ENCODE measurements at places on chromosomes 13 and 19.

DNA sequence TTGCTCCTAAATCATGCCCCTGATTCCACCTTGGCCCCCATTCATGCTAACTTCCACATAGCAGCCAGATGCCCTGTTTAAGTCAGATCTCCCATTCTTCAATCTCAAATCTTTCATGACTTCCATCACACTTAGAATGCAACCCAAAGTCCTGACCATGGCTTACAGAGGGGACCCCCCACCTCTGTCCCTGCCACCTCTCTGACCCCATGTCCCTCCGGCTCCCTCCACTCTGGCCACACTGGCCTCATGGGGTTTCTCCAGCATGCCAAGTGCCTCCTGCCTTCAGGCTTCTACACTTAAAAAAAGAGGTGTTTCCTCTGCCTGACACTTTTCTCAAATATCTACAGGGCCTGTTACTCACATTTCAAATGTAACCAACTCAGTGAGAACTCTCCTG is 93.6 kb downstream of the C13orf42 start:
- DNase-seq = no peak

- DNase-seq = no peak
Measured at GRCh38 chr13:96533408-96533807, 443.5 kb downstream of the HS6ST3 start.

DNA sequence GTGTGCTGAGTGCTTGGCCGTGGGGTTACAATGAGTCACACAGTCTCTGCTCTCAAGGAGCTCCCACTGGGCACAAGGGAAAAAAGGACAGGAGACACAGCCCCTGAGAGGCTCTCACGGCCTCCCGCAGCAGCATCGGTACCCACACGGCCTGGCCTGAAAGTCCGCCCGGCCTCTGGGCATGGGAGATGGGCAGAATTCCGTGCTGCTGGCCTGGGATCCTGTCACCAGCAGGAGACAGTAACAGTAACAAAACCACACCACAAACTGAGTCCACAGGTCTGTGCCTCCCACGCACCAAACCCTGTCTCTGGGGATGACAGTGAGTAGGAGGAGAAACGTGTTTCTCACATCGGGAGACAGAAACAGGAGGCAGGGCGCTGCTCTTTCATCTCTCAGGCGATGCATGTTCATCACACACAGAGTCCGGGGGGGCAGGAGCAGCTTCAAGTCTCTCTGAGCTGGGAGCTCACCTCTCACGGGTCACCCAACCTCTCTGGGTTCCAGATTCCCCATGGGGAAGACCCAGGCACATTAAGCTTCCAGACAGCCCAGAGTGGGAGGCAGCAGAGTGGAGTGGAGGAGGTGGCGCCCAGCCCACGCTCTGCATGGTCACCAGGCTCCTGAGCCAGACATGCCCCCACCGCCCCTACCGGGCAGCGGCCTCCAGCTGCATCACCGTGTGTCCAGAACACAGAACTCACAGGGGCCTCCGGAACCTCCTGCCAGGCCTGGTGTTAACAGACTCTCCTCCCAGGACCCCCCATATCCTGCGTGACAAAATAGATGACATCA is 124.7 kb upstream of the VSTM2B start:
- peak; percentile 3 for DNase-seq

- DNase-seq = peak; percentile 47
Measured at GRCh38 chr19:35641515-35642151, at the start of gene ETV2. Gene ETV2 (plus strand): TSS chr19:35641745. CDS start chr19:35642461, 716 bp downstream.

DNA sequence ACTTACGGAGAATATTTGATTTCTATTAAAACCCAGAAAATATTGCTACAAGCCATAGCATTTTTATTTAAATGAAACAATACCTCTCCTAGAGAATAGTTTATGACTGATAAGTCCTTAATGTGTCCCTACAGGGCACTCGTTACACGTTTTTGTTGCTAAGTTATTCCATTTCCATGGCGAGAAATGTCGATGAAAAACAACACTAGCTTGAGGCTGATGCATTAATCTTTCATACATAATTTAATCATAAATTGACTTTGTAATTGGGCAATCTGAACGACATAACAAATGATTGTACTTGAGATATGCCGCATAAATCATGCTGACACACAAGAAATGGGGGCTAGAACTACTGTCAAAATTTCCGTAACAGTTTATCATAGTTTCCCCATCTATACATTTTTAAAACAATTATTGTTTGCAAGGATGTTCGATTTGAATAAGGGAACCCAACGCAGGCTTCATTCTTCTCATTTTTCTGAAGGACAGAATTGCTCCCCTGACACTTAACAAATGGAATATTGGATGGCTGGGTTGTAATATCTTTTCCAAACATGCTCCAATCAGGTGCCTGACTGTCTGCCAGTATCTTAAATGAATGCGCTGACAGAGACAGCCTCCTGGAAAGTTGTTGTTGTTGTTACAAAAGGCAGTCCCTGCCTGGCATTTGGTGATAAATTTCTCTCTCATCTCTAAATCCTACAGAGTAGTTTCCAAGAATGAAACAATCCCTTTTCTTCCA is 61.9 kb downstream of the FLT1 start:
- DNase-seq = no peak

DNA sequence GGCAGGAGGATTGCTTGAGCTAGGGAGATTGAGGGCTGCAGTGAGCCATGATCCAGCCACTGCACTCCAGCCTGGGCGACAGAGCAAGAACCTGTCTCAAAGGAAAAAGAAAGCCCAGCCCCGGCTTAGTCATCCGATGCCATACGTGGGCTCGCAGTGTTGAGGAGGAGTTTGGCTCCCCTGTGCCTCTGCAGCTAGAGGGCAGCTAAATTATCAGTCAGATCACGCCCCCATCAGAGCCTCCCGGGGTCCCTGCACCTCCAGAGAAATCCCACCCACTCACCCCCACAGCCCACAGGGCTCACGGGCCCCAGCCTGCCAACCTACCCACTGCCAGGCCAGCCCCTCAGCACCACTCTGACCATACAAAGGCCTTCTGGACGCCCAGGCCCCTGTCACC is 27.6 kb downstream of the MAU2 start:
- no peak for DNase-seq

DNA sequence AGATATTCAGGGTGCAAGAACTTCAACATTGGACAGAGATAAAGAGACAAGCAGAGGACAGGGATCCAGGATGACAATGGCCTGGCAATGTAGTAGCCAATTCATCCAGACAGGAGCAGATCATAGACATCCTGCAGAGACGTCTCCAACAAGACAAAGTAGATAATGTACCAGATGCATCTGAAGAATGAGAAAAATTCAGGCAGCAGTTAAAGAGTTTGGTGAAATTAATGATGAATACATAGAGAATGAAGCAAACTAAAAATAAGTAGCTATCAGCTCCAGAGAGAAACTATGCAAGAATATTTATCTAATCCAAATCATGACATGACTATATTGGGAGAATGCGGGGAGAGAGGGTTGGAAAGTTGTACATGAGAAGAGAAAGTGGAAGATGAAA is 278.4 kb upstream of the DACH1 start:
- no peak for DNase-seq

DNA sequence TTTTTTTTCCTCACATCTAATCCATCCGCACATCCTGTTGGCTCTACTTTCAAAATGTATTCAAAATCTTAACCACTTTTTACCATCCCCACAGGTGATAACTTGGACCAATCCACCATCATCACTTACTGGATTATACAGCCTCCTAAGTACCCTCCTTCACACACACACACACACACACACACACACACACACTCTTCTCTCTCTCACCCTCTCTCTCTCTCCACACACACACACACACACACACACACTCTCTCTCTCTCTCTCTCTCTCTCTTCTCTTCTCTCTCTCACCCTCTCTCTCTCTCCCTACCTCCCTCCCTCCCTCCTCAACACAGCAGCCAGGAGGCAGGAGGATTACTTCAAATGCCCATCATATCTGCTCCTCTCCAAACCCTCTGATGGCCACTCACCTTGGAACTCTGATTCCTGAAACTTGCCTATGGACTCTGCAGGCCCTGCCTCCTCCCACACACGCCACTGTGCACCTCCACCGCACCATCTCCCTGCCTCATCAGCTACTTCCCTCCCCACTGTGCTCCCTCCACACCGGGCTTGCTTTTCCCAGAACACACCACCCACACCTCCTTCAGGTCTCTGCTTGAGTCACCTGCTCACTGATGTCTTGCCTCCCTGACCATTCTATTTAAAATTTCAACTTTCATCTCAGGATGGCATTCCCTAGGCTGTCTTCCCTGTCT is 39.7 kb downstream of the RCBTB2 start:
- no peak for DNase-seq

- no peak for DNase-seq
Measured at GRCh38 chr19:33482476-33482875, 39.1 kb downstream of the PEPD start.

DNA sequence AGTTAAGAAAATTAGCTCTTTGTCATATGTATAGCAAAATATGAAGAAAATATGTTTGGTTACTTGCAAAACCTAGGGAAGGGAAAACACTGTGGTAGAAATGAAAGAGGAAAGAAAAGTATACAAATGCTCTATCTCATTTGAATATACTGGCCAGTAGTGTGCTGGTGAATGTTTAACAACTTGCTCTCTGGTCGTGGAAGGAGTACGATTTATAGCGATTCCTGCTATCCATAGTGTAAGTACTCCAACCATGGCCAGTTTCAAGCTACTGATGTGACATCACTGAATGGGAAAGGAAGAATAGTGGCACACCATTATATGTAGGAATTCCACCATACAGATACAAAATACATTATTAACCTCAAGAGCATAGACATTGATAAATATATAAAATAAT is 9.3 kb downstream of the BORA start:
- no peak for DNase-seq

DNA sequence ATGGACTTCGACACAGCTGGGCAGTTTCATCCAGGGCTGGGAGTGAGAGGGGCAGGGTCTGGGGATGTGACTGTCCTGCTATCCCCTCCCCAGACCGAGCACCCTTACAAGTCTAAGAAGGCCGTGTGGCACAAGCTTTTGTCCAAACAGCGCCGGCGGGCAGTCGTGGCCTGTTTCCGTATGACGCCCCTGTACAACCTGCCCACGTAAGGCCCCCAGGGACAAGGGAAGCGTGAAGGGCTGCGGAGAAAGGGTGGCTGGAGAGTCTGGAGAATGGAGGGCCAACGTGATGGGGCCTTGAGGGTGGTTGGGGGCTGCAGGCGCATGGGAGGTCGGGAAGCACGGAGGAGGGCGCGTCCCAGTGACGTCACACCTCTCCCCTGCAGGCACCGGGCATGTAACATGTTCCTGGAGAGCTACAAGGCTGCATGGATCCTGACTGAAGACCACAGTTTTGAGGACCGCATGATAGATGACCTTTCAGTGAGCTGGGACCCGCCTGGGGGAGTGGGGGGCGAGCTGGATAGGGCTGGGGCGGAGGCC is 89.5 kb downstream of the MAP4K1 start:
- no peak for DNase-seq

- no peak for DNase-seq
Measured at GRCh38 chr13:46267166-46267565, 55.4 kb downstream of the LRRC63 start.

- peak; percentile 39 for DNase-seq
Measured at GRCh38 chr19:44512326-44513298, 12.3 kb upstream of the ZNF180 start.

DNA sequence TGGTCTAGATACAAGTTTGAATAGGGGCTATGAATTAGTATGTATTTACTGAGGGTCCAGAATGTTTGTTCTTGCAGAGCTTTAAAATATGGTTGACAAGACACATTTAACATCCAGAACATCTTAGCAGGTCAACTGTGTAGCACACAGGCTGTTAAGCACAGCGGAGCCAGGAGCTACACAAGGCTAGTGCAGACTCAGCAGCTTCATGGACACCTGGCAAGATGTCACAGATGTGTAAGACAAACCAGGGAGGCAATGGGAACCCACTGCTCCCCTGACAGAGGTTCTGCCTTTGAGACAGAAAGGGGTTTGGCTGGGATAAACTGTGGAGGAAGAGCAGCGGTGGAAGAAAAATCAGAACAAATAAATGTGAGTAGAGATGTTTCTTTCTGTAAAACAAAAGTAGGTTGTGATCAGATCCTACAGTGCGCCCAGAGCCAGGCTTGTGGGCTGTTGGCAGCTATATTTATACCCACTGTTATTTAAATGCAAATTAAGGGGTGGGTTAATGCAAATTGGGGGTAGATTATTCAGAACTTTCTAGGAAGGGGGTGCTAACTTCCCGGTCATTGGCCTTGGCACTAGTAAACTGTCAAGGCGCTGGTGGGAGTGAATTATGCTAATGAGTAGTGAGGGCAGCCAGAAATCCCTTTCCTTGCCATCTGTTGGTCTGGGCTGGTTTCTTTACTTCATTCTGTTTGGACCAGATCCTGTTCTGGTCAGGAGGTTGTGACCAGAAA is 33.0 kb downstream of the MIPEP start:
- DNase-seq = no peak
